ENCODE measurements at places on chromosomes 3 and 15.
A peak's percentile ranks its signal among the peaks of the same experiment; 100 is the strongest.

- peak; percentile 7 for DNase-seq
These were observed 1.4 kb downstream of the TMEM43 start for GRCh38 chr3:14126017-14126886.

GRCh38 chr3:119194237-119195150 lies 21.1 kb downstream of the UPK1B start:
- DNase-seq, result no peak

GRCh38 chr15:62257996-62258521 lies 93.0 kb upstream of the C2CD4B start:
- DNase-seq, result no peak

DNA sequence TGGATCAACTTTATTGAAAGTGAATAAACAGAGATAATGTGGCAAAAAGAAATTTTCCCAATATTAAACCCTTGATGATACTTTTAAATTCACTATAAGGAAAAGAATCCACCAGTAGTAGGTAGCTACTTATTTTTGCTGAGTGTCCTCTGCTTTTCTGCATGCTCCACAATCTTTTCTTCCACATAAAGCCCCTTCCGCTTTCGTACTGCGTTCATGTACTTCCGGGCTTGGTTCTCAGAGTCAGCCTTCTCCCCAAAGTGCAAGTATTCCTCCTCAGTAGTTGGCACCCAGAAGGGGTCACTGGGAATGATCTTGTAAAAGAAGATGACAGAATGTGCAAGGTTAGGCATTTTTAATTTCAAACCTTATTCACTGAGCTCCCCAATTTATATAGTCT lies 84.4 kb upstream of the MEX3B start:
- DNase-seq, result no peak

- no peak for DNase-seq
These were observed 26.7 kb upstream of the PIK3R4 start for GRCh38 chr3:130773366-130773765.

GRCh38 chr3:131053043-131053859 lies 26.6 kb downstream of the NEK11 start:
- no peak for DNase-seq

- no peak for DNase-seq
These were observed 42.3 kb downstream of the RGMA start for GRCh38 chr15:93046721-93047120.

GRCh38 chr15:86329311-86330013 lies 249.8 kb downstream of the AGBL1 start:
- DNase-seq, result no peak

DNA sequence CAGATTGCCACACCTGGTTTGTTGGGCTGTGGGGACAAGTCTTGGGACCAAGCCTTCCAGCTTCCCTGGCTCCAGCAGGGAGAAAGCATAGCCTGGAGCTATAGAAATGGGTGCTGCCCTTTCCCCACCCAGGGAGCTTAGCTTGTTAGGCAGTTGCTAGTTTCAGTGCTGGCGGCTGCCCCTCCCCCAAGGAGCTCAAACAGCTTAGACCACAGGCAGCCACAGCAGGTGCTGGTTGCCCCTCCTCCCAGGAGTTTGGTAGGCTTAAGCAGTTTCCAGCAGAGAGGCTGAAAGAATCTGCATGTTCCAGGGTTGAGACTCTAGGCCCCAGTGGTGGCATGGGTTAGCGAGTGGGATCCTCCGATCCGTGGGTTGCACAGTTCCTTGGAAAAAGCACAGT lies 889.7 kb downstream of the IGSF11 start:
- no peak for DNase-seq

GRCh38 chr3:166734734-166735133 lies 645.4 kb downstream of the ZBBX start:
- no peak for DNase-seq

DNA sequence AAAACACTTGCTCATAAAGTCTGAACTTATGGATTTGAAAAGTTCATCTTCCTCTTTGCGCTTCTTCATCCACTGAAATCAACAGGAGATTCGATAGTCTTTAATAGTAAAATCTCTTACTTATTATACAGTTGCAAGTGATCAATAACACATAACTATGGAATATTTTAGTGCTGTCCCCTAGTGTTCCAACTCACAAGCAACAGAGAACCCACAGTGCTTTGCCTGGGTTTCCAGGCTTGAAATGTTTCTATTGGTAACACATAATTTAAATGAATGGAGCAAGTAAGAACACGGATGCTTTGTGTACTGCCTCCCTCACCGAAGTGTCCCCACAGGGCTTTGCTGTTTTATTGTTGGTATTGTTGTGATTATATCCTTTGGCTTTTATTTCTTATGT lies 93.5 kb downstream of the WDR72 start:
- DNase-seq, result no peak

- DNase-seq, result no peak
These were observed 18.4 kb upstream of the NEK10 start for GRCh38 chr3:27387625-27388024.

GRCh38 chr15:64149893-64150578 lies 1.5 kb upstream of the SNX22 start:
- DNase-seq, result no peak

DNA sequence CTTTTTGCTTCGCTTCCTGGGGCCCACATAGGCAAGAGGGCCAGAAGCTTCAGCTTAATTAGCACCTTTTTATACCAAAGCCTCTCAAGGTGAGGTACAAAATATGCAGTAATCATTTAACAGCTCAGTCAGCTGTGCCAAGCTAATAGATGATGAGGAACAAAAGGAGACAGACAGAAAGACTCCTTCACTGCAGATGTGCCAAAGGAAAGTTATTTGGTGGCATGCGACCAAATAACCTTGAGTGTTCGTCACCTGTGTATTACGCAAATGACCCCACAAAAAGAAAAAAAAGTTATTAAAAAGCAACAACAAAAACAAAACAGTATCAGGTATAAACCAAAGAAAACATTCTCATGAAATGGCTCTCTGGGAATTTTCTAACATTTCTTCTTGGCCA lies 325.8 kb upstream of the IGF1R start:
- no peak for DNase-seq

DNA sequence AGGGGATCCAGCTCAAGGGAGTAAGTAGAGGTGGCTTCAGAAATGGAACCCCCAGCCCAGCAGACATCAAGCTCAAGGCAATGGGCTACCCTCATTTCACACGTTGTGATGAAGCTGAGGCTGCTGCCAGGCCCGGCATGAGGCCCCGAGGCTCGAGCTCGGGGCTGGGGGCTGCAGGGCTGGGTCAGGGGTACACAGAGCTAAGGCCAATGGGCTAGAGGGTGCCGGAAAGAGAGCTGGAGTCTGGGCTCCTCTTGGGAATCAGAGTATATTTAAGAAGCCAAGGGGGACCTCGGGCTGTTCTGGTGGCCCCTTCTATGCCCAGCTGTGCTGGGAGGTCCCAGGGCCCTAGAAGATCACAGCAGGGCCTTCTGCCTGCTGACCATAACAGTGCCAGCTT lies 7.4 kb downstream of the PRSS50 start:
- no peak for DNase-seq

Data from 8988T (cell line).